ENCODE measurements at places on chromosomes 12 and 14.

GRCh38 chr12:50215033-50215432, 47.9 kb upstream of the CERS5 start:
- DNase-seq = no peak

DNA sequence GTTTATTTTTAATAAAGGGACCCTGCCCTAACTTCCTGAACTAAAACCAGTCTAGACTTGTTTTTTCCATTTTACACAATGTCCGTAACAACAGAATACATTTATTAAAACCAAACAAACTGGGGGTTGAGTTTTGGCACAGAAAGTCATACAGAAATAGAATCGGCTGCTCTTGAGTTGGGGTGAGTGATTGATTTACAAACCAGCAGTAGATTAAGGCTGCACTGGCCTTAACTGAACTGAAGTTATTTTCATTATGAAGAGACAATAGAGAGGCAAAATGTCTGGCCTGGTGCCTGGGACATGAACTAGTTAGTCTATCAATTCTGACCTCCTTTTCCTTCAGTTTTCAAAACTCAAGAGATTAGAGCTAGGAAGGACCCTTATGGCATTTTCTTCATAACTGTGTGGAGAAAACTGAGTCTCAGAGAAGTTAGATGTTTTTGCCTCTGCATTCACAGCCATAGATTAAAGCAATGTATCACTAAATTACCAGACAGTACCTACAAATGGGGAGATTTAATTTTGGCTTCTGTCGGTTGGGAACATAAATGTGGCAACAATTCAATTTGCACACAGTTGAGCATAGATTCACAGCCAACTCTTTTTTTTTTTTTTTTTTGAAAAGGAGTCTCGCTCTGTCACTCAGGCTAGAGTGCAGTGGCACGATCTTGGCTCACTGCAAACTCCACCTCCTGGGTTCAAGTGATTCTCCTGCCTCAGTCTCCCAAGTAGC, 19.8 kb upstream of the MGP start:
- DNase-seq = no peak

DNA sequence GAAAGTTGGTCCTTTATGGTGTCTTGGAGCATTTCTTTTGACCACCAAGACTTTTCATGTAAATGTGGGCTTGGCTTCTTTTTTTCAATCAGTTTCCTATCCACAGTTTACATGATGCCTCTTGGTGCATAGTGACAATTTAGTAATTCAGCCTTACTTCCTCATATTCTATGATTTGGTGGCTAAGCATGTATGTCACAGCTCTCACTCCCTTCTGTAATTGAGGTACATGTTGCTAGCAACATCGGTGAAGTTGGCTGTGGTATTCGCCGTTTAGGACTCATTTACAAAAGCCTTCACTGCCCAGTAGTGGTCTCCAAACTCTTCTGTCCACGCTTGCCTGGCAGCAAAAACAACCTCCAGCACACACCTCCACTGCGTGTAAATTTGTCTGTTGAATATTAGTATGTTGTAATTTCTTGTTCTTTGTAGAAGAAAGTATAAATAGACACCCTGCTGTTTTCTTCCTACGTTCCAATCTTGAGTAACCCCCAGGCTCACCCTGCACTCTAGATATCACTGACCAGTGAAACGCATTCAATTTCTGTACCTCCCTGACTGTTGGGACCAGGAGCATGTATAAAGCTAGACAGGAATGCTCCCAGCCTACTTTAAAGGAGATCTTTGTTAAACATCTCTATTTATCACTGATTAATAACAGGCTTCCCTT, 90.4 kb downstream of the PPP2R5C start:
- DNase-seq = no peak

DNA sequence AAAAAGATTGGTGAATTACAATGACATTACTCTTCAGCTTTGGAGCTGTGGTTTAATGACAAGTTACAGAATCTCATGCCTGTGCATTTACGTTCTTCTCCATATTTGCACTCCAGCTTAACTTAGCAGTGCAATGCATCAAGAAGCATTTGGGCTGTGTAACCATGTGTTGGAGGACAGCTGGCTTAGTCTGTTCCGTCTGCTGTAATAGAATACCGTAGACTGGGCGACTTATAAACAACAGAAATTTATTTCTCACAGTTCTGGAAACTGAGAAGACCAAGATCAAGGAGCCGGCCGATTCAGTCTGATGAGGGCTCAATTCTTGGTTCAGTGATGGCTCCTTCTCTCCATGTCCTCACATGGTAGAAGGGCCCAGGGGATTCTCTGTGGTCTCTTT, 943.5 kb downstream of the BCL11B start:
- DNase-seq = no peak

DNA sequence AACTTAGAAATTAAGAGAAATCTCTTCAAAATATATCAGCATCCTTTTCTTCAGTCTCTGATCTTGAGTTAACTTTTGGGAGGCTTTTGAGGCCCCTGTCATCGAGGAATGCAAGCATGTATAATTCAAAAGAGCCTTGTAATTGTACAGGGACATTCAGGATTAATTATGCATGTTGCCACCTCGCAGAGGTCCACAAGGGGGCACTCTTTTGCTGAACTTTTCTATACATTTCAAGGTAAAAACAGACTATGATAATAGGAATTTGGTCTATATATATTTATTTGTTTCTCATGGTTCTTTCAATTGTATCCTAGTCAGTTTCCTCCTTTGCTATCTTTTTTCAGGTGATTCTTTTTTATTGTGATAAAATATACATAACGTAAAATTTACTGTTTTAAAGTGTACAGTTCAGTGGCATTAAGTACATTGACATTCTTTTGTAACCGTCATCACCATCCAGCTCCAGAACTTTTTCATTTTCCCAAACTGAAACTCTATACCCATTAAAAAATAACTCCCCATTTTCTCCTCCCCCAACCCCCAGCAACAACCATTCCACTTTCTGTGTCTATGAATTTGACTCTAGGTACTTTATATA, 47.0 kb upstream of the SLC2A13 start:
- DNase-seq = peak; percentile 21

- DNase-seq = no peak
Observed at GRCh38 chr14:71514941-71515919, 417.0 kb upstream of the RGS6 start.

DNA sequence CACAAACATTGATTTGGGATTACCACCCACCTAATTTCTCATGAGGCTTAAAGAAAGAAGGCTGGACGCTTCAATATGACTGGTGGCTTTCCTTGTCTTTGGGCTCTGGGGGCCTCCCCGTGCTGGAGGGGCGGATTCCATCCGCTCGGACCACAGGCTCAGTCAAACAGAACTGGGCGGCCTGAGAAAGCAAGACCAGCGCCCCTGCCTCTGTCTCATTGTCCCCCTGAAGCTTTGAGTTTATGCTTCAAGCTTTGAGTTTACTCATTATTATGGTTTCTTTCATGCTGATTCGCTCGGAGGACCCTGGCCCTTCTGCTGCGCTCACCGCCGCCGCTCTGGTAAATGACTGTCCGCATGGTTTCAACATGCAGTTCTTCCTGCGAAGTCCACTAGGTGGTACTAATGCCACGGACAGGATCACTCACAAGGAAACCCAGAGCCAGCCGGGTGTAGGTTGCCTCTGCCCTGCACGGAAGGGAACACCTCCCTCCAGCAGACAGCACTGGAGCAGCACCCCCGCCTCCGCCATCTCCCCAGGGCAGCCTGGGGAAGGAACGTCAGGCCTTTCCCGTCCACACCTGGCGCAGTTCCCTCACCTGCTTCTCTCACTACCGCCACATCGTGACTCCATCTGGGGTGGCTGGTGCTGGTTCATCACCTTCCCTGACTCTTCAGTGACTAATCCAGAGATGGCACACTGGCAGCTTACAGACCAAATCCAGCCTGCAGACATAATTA, 13.2 kb upstream of the TIGAR start:
- no peak for DNase-seq

- no peak for DNase-seq
Observed at GRCh38 chr12:60148109-60148508, 552.3 kb downstream of the SLC16A7 start.

GRCh38 chr14:100714258-100714892, 12.3 kb upstream of the DLK1 start:
- DNase-seq = no peak

DNA sequence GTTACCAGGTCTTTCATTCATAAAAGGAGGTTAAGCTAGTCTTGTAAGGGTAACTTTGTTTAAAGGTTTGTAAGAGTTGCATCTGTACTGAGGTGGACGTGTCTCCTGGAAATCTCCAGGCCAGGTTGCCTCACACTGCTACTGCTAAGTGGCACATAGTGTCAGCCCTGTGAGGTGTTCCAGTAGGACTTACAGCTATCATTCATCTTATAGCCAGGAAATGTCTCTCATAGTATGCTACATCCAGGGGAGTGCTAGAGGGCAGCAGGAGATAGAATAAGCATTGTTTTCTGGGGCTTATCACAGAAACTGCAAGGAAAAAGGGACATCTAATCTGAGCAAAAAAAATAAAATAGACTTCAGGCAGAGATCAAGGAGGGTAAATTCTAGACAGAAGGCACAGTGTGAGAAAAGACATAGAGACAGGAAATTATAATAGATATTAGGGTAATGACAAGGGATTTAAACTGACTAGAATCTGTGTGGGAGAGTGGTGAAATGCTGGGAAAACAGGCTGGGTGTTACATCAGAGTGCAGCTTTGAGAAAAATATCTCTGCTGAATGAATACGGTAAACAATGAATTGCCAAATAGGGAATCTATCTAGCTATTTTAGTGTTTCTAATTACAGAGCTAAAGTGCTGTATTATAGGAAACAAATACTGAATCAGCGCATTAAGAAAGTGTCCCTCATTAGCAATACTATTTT, 205.1 kb upstream of the ABCD2 start:
- no peak for DNase-seq

DNA sequence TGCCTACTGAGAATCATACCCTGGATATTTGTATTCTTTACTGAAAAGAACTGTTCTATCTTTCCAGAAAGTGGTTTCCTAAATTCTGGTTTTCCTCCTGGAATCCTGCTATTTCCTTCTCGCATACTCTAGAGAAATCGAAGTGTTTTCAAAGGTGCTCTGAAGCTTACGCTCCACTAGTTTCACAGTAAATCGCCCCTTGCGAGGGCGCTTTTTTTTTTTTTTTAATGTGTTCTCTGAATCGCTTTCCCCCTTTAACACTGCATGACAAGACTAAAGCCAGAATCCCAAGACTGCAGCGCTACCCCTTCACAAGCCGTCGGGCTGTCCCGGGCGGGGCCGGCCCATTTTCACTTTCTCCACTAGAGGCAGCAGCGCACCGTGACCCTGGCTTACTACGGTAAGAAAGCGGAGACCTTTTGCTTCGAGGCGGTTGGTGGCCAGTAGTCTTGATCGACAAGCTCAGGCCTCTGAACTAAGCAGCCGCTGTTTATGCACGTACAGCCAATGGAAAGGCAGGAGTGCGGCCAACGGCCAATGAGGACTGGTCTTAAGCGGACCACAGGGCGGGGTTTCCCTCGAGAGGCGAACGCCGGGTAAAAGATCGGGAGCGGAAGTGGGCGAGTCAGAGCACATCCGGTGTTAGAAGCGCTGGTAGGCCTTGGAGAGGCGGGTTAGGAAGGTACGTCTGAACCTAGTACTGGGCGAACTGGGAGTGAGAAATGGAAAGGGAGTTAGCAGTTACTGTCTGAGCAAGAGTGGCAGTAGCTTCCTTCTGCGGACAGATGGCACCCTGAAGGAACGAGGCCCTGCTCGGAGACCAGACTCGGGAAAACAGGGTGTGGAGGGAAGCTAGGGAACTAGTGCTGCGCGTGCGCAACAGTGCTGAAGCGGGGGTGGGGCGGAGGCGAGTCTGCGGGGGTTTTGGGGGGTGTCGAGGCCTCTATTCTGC, at the start of gene TMBIM6:
Gene TMBIM6, plus strand, starts transcription at position 628 of the 952 bp plus-strand sequence. CDS start 10,937 bp downstream, outside the sequence.
- DNase-seq = peak; percentile 100

DNA sequence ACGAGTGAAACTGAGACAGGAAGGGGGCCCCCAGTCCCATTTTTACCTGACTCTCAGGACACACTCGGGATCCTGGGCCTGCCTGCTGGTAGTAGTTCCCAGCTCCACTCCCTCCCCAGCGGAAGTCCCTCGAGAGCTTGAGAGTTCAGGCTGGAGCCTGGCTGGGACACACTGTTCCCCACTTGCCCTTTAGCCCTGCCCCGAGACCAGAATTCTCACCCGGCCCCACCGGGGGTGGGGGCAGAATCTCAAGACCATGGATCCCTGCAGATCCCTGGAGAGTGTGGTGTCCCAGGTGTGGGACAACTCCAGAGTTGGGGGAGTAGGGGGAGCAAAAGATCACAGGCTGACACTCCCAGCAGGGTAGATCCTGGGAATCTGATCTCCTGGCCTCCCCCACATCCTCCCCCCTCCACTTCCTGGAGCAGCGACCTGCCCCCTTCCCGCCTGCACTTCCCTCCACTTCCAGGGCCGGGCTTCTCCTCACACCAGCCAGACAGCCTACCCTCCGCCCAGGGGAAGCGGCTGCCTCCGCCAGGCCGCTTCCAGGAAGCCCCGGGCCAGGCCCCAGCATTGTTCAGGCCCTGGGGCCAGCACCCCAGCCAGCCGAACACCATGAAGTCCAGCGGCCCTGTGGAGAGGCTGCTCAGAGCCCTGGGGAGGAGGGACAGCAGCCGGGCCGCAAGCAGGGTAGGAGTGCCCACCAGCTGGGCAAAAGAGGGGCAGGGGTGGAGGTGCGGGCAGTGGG, at the start of gene TNS2:
Gene TNS2, plus strand, starts transcription at position 495 of the 748 bp plus-strand sequence. Its CDS starts 121 bp downstream, at position 616.
- no peak for DNase-seq

DNA sequence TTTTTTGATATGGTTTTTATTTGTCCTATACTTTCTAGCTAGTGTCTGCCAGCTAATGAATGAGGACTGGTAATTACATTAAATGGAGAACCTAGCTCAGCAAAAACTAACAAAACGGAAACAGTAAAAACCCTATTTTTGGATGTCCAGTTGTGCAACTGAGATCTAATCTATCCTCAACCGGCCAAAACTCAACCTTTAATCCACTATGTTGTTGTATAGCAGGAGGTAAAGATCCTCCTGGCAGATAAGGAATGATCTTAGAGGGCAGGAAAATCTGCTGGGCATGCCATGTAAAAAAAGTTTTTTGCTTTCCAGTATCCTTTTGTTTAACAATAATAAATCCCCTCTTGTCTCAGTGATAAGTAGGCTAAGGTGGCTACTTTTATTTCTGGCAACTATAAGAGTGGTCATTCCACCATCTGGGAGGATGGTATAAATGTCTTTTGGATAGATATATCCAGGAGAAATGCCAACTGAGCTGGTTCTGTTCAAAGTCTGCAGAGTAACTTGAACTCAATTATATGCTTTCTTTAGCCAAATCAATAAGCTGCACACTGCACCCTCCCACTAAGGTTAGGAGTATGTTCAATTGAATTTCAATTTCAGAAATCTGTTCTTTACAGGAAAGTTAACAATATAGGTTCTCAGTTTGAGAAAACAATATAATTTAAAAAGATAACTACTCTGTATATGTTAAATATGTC, 40.1 kb downstream of the WASHC3 start:
- DNase-seq = no peak

Measured in T-cell (primary cell).